ENCODE measurements at places on chromosomes 12 and 14. TPM values are rescaled to one million over a fixed set of nuclear protein-coding genes. Genes with fewer than 3 reads are reported as not detected.

GRCh38 chr14:22282949-22283348, 306.1 kb downstream of the DAD1 start:
- no peak for DNase-seq

- no peak for DNase-seq
Measured at GRCh38 chr14:20179218-20179617, 11.5 kb upstream of the OR11G2 start.

DNA sequence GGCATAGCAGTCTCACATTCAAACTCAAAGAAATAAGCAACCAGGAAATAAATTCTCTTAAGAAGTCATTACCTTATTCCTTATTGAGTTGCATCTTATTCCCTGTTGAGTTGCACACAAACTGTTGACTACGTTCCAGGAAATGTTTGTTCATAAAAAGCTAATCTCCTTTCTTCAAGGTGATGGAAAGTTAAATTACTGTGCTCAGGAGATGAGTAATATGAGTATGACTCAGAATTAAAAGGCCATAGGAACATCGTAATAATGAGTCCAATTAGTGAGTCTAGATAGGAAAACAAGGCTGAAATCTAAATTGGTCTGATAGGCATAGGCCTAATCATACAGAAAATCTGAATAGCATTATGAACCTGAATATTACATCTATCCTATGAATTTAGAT, 203.1 kb downstream of the SLC2A13 start:
- no peak for DNase-seq

- peak; percentile 88 for DNase-seq
Measured at GRCh38 chr12:57546438-57547287, at the start of gene DCTN2. Gene DCTN2 (minus strand): TSS chr12:57547192. CDS start chr12:57547063, 129 bp downstream.

C14orf93 gene
- 7.5 TPM for polyA plus RNA-seq

- DNase-seq = no peak
Measured at GRCh38 chr14:47270715-47271114, 404.7 kb downstream of the MDGA2 start.

DNA sequence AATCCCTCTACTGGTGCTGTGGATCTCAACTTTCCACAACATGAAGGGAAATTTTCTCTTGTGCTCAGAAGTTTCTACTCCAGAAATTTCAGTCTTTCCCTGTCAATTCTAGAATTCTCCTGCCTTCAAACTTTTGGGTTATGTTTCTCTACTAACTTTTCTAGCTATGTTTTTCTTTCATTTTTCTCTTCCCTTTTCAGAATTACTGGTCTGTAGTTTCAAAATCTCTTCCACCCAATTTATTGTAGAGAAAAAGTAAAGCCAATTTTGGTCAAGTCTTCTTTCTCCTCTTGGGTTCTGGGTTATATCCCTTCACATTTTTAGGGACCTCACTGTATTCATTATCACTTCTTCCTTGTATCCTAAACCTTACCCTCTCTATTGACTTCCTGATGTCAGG, 18.9 kb downstream of the CNTN1 start:
- no peak for DNase-seq
